Adrenal gland (tissue), 19 donors: ENCODE measurements at places on chromosomes 4 and X. TPM values are rescaled to one million over a fixed set of nuclear protein-coding genes. Genes with fewer than 3 reads are reported as not detected.
A peak's percentile ranks its signal among the peaks of the same experiment; 100 is the strongest.

TRPC3 gene
- 0.22 TPM for polyA plus RNA-seq

ETFDH gene
- polyA plus RNA-seq: 22.7 TPM

BMPR1B gene
- 4.9 TPM for polyA plus RNA-seq

SLIT2 gene
- 12.2 TPM for polyA plus RNA-seq

P2RY4 gene
- polyA plus RNA-seq: not detected

DNA sequence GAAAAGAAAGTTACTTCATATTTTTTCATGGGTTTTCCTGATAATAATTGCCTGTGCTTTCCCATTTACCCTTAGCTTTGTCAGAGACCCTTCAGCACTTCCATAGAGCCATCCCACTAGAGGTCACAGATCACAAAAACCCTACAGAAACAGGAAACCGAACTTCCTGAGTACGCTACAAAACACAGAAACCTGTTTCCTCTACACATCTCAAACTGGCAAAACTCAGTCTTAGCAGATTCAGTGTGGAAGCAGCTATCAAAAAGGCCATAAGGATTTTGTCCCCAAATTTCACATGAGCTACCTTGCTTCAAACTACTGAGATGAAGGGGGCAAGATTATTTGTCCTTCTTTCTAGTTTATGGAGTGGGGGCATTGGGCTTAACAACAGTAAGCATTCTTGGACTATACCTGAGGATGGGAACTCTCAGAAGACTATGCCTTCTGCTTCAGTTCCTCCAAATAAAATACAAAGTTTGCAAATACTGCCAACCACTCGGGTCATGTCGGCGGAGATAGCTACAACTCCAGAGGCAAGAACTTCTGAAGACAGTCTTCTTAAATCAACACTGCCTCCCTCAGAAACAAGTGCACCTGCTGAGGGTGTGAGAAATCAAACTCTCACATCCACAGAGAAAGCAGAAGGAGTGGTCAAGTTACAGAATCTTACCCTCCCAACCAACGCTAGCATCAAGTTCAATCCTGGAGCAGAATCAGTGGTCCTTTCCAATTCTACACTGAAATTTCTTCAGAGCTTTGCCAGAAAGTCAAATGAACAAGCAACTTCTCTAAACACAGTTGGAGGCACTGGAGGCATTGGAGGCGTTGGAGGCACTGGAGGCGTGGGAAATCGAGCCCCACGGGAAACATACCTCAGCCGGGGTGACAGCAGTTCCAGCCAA is at the start of gene MMRN1:
Gene MMRN1 (plus strand): TSS at position 206 of the 902 bp plus-strand sequence. CDS start 118 bp downstream, at position 324.
- DNase-seq: no peak

GRCh38 chr4:83906561-83906960 is 370.7 kb downstream of the GPAT3 start:
- no peak for DNase-seq

DNA sequence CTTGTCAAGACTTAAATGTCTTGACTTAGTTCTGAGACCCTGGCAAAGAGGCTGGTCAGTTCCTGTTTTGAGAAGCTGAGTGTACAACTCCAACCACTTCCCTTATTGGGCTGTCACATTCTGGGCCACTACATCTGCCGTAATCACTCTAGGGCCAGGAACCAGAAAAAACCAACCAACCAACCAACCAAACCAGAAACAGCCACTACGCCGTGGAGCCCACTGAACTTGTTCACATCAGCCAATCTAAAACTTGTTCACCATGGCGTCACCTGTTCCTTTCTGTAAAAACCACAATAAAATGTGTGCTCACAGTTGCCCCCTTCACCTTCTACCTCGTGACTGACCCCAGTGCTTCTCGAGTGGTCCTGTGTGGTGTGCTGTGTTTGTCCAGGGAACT is 107.3 kb downstream of the JADE1 start:
- peak; percentile 24 for DNase-seq

- DNase-seq: peak; percentile 12
These were observed 17.4 kb downstream of the TMEM175 start for GRCh38 chr4:949656-950055.

DNA sequence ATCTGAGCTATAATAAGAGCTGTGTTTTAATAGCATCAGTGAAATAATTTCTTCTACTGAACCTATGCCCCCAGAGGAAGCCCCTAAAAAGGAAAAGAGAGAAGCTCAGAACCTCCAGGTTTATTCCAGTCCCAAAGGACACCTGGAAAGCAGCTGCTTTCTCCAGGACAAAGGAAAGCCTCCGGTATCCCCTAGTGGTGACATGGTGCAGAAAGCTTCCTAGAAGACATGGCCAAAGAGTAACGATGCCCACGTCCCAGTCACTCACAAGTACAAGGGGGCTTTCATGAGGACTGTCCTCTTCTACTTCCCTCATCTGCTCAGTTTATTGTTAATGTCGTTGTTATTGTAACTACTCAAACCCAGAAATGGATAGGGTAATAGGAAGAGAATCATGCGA is 343.9 kb downstream of the UNC5C start:
- DNase-seq: no peak

- DNase-seq: no peak
These were observed 115.8 kb upstream of the SHISA3 start for GRCh38 chr4:42281324-42282020.

GRCh38 chr4:38706301-38706700 is 42.3 kb downstream of the KLF3 start:
- no peak for DNase-seq

- DNase-seq: no peak
These were observed 392.6 kb upstream of the INTU start for GRCh38 chr4:127239902-127240763.

GRCh38 chrX:73826996-73827395 is 264.0 kb downstream of the CHIC1 start:
- DNase-seq: no peak

- no peak for DNase-seq
These were observed 283.6 kb downstream of the RPA4 start for GRCh38 chrX:97167333-97167732.

GRCh38 chr4:21948347-21949072 is at the start of gene KCNIP4:
KCNIP4 (minus strand) TSS chr4:21948772.
- DNase-seq: no peak

DNA sequence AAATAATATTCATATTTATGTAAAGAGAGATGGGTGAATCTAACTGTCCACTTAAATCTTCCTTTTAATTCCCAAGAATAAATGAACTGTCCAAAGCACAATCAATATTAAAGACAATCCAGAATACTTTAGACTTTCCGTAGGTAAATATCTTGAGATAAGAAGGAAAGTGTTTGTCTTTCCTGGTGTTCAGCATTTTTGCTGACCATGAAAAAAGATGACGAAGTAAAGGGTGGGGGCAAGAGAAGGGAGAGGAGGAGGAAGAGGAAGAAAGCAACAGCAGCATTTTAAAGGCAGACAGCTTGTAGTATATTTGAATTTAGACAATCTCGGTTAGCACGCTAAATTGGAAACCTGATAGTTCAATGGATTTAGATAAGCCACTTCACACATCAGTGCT is 498.2 kb downstream of the KCNIP4 start:
- no peak for DNase-seq

- no peak for DNase-seq
These were observed 13.5 kb upstream of the GRIA3 start for GRCh38 chrX:123170546-123170945.

- DNase-seq: no peak
These were observed 233.0 kb downstream of the DKK2 start for GRCh38 chr4:106803083-106803482.

DNA sequence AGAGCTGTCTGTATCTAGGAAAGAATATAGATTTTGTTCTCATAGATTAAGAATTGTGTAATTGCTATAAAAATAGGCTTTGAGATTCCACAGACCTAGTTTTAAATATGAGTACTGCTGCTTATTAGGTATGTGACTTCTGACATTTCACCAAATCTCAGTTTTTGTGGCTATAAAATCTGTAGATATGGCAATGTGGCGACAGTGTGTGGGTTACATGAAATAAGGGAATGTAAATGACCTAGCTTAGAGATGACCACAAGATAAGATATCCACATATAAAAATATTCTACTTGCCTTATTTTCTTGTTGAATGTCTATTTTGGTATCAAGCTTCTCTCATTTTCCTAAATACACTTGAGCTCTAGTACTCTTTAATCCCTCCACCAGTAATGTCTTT is 193.8 kb downstream of the UNC5C start:
- no peak for DNase-seq

DNA sequence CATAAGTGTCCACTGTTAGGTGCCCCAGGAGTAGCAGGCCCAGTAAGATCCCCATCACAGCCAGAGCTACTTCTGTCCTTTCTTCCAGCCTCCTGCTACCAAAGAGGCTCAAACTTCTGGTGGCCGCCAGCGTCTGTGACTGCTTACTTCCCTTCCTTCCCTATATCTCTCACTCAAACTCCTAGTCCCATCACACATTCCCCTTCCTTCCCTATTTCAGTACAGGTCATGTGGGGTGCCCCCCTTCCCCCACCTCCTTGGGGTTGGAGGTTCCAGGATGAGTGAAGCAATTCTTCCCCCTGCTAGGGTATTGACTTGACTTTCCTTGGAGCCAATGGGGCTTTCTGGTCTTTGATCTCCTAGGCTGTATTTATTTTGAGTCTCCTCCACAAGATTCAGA is at the start of gene VSIG4:
Gene VSIG4 (minus strand): TSS at position 137 of the 400 bp plus-strand sequence. CDS start 82 bp downstream, at position 55.
- DNase-seq: peak; percentile 52

- DNase-seq: no peak
These were observed 567.4 kb upstream of the GALNT7 start for GRCh38 chr4:172601195-172601594.
